SK-N-DZ (cell line): ENCODE measurements at places on chromosomes 6 and 20.

- DNase-seq: peak; percentile 28
Measured at GRCh38 chr6:18022398-18023231, 35.2 kb upstream of the KIF13A start.

GRCh38 chr6:149815788-149816187 is 48.4 kb downstream of the LRP11 start:
- DNase-seq: no peak

DNA sequence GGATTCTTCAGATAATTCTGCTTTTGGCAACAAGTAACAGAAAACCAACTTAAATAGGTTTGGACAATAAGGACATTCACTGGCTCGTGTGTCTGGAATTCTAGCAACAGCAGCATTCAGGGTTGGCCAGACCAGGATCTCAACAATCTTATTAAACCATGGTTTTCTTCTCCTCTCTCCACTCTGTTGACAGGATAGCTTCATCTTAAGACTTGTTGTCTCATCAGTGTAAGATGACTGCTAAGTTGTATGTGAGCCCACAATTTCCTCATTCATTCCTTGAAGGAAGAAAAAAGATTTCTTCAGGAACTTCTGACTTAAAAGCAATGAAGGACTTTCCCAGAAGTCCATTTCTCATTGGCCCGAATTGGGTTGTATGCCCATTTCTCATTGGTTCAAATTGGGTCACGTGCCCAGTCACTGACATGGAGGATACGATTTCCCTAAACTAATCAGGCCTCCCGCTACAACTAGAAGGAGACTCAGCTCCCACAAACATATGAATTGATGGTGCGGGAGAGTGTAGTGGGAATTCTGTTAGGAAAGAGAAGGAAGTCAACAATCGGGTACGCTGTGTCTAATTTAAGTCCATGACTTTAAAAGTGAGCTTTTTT is 83.7 kb downstream of the SLC22A3 start:
- no peak for DNase-seq

- DNase-seq: no peak
Measured at GRCh38 chr6:155325700-155326516, 11.6 kb upstream of the TFB1M start.

- DNase-seq: no peak
Measured at GRCh38 chr20:5214826-5215225, 88.0 kb downstream of the CDS2 start.

DNA sequence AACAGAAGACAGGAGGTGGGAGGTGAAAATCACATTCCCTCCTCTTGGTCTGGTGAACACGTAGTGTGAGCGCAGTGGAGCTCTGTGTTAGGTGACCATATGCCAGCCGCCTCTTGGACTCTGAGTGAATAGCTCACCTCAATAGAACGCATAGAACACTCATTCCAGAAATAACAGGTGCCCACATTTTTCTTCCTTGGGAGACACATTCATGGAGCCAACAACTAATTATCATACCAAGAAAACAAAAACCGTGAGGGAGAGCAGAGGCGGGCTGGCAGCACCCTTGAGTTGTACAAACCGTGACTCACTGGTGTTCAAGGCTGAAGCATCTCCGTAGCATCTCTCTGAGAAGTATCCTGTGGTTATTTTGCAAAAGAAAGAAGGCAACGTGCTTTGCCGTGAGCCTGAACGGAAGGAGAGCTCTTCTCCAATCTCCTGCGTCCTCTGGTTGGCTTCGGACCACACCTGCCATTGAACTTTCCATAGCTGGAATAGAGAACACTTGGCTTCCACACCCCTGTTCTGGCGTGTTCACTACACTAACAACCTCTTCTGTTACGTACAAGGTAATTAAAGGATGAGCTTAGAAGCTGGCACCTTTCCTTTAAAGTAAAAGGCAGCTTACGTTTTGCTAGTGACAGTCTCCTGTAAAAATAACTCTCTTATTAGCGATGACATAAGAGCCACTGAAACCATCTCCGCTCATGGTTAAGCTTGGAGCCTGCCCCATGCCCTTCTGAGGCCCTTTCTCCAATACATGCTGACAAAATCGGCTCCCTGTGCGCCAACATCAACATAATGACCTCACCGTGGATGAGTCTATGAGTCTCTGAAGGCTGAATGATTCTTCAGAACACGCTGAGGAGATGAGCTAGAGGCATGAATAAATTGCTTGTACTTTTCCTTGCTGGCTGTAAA is 30.2 kb upstream of the SGK1 start:
- no peak for DNase-seq

- DNase-seq: no peak
Measured at GRCh38 chr6:45637056-45637455, 259.3 kb upstream of the SUPT3H start.

GRCh38 chr6:125749865-125750691 is 646 bp downstream of the HEY2 start:
- peak; percentile 49 for DNase-seq

DNA sequence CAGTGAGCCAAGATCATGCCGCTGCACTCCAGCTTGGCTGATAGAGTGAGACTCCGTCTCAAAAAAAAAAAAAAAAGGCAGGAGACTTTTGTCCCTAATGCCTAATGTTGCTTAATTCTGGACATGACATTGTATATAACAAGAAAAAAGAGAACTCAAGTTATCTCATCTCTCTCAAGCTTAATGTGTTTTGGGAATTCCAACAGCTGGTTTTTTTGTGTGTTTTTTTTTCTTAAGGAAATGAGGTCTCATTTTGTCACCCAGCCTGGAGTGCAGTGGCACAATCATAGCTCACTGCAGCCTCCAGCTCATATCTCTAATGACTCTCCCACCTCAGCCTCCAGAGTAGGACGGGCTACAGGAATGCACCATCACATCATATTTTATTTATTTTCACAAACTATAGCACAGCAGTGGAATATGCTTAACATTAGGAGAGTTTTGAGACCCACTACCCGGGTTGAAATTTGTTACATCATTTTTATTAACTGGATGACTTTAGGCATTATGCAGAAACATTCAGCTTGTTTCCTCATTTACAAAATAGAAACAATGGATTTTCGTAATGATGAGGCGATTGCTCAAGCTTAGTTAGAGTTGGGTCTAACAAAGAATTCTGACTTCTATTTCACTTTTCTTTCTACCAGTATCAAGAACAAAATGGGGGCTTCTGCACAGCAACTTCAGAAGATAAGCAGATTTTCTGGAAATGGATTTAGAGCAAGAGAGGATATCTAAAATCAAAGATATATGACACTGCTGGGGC is 104.1 kb upstream of the BTN3A2 start:
- no peak for DNase-seq

GRCh38 chr6:36999751-37000125 is 5.7 kb upstream of the FGD2 start:
- DNase-seq: no peak

- DNase-seq: no peak
Measured at GRCh38 chr6:393391-394221, 2.1 kb downstream of the IRF4 start.

GRCh38 chr6:168852376-168852884 is 401.2 kb downstream of the THBS2 start:
- DNase-seq: no peak

GRCh38 chr20:47343007-47343472 is 13.5 kb downstream of the ZMYND8 start:
- DNase-seq: no peak

GRCh38 chr20:47167846-47168245 is 188.7 kb downstream of the ZMYND8 start:
- no peak for DNase-seq

GRCh38 chr6:99282479-99283062 is 66.9 kb downstream of the FAXC start:
- DNase-seq: no peak

GRCh38 chr20:23661002-23661429 is 23.3 kb upstream of the CST3 start:
- DNase-seq: no peak

DNA sequence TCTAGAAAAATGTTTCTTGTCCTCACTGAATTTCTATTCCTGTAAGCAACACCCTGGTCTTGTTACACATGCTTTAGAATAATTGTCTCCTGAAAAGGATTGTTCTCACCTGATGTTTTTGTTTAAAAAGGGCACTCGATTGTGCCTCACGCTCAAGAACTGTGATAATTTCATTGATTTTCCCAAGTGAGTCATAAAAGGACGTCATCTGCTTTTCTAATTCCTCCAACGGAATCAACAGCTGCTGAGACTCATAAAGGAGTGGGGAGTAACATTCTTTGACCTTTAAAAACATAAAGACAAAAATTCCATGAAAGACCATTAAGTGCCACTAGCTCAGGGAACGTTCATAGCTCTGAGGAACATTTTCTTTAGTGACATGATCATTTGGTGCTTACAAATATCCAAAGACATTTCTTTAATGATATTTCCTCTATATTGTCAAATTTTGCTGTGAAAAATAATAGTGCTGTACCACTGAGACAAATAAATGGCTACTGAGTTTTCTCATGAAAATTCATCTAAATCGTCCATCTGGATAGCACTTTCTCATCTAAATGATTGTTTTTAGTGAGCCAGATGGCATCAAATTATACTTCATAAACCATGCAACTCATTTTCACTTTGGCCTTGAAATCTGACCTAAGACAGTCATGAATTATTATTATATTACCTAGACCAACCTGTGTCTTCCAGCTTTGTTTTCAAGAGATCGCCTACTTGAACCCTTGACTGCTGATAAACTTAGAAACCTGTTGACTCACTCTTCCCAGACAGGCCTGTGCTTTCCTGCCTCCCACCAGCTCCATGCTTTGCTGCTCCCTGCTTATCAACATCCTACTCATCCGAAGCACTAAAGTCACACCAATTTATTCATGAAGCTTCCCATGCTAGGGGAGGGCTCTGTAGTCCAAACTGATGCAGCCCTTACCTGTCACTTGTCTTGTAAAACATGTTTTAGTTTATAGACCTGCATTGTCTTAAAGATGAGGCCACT is 178.2 kb downstream of the SYNE1 start:
- no peak for DNase-seq

GRCh38 chr6:140821196-140821595 is 1311.5 kb upstream of the GJE1 start:
- DNase-seq: no peak
